ENCODE measurements at places on chromosomes 16 and 17.
A peak's percentile ranks its signal among the peaks of the same experiment; 100 is the strongest.

DNA sequence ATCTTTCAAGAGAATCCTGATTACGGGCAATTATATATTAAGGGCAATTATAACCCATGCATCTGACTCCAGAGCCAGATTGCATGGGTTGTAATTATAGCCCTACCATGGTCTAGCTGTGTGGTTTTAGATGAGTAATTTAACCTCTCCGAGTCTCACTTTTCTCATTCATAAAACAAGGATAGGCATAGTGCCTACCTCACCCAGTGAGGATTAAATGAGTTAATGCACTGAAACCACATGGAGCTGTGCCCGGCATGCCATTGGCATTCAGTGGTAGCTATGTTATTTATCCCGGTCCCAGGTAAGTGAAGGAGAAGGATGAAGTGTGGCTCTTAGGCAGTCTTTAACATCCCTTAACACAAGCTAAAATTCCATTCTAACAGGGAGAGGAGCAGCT, 6.3 kb downstream of the SNX20 start:
- DNase-seq, result peak; percentile 56

DNA sequence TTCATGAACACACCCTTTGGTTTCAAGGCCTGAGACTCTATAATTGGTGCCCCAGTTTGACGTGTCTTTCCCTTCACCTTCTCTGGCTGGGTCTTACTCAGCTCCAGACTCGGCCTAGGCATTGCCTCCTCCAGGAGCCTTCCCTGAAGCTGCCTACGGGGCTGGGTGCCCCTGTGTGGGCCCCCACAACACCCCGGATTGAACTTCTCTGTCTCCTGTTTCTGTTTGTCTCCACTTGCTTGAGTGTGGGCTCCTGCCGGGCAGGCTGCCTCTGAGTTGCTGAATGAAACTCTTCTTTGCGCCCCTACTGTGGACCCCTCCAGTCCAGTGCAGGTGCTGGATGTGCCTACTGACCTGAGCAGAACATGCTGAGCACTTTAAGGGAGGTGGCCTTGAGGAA, 2.3 kb upstream of the MPRIP start:
- DNase-seq, result no peak

GRCh38 chr17:71237903-71238538, 882.8 kb upstream of the SOX9 start:
- DNase-seq, result peak; percentile 87

- no peak for DNase-seq
These were observed 8.0 kb downstream of the MAP3K14 start for GRCh38 chr17:45308840-45309239.

DNA sequence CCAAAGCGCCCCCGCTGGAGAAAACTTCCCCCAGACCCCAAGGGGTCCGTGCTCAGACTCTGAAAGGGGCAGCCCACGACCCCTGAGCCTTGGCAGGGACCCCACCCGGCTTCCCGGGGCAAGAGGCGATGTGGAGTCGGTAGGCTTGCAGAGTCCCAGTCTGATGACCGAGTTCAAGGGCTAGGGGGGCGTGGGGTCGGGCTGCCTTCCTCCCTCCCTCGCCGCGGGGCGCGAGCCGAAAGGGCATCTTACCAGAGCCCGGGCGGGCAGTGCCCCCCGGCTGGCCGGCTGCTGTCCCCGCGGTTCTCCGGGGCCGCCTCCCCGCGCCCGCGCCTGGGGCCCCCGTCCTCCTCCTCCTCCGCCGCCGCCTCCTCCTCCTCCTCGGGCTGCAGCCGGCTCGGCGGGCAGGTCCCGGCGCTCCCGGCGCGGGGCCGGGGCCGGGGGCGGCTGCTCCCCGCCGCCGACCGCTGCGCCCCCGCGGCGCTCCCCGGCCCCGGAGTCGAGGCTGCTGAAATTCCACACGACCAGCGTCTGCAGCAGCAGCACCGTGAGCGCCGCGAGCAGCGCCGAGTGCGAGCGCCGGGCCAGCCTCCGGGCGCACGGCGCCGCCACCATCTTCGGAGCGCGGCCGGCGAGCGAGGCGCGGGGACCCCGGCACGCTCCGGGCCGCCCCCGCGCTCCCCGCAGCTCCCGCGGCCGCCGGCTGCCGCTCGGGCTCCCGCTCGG, 415 bp downstream of the XYLT1 start:
- no peak for DNase-seq

DNA sequence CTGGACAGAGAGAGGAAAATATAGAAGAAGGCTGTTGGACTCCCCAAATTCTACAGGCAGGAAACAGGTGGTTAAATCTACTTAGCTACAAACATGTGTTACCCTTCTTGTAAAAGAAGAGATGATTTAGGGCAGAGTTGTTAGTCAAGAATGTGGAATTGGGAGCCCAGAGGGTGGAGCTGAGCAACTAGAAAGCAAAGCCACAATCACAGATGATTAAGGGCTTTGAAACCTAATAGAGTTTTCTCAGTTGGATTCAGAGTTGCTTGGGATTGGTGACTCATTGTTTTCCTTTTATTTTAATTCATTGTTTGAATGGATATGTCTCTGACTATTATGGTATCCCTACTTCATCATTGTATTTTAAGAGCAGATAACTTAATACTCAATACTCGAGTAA, 6.2 kb downstream of the ACSM5 start:
- peak; percentile 10 for DNase-seq

GRCh38 chr17:72426948-72427760, 306.3 kb downstream of the SOX9 start:
- DNase-seq, result no peak

DNA sequence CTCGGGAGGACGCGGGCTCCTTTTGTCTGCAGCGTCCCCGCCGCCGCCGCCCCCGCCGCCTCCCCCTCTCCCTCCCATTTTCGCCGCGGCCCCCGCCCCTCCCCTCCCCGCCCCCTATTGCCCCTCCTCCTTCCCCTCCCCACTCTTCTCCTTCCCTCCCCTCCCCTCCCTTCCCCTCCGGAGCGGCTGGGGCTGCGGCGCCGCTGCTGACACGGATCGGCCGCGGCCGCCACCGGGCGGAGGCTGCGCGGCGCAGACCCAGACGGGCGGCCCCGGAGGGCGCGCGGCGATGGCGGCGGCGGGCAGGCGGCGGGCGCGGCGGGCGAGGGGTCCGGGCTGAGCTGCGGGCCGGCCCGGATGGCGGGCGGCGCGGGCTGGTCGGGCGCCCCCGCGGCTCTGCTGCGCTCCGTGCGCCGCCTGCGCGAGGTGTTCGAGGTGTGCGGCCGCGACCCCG, at the start of gene RAB11FIP4:
Gene RAB11FIP4 (plus strand): TSS at position 180 of the 454 bp plus-strand sequence. CDS start 178 bp downstream, at position 358.
- peak; percentile 8 for DNase-seq

GRCh38 chr16:67546761-67547422, 15.4 kb upstream of the CTCF start:
- DNase-seq, result peak; percentile 58

DNA sequence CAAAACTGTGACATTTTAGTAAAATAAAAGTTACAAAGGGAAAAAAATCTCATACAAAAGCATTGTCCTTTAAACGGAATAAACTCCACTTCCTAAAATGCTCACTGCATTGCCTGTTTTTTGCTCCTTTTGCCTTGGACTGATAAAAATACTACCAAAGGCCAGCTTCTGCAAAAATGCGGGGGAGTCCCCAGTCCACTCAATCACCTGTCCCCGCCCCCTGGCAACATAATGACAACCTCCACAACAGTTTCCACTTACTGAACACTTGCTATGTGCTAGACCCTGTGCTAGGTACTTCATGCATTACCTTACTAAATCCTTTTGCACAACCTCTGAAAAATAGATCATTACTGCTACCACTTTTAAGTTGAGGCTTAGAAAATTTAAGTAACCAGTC, 172.7 kb upstream of the CCL2 start:
- no peak for DNase-seq

GRCh38 chr16:85392756-85393673, 220.1 kb upstream of the GSE1 start:
- no peak for DNase-seq

GRCh38 chr17:62062302-62062701, 2.8 kb downstream of the MED13 start:
- DNase-seq, result no peak

DNA sequence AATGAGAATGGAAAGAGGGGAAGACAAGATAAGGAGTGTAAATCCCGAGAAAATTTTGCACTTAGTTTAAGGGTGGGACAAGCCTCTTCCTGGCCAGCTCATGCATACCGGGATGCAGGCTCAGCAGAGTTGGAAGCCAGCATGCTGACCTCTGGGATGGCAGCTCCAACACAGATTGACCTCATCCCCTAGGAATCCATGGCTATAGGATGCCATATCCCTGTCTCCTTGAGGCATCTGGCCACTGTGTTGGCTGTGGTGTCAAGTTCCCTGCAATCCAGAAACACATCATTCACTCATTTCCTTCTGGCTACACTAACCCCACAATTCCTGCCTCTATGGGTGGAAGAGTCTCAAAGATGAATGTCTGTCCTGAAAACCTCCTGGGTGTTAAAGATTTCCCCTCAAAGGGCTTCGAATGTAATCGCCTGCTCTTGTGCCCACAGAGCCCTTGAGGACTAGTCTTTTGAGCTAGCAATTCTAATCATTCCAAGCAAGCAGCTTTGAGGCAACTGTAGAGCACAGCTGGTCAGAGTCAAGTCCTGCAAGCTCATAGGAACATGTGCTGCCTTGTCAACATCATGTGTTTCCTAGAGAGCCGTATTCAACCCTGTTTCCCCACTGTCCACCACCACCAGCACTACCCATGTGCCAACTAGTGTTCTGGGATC, 141.4 kb downstream of the PMP22 start:
- DNase-seq, result peak; percentile 65

DNA sequence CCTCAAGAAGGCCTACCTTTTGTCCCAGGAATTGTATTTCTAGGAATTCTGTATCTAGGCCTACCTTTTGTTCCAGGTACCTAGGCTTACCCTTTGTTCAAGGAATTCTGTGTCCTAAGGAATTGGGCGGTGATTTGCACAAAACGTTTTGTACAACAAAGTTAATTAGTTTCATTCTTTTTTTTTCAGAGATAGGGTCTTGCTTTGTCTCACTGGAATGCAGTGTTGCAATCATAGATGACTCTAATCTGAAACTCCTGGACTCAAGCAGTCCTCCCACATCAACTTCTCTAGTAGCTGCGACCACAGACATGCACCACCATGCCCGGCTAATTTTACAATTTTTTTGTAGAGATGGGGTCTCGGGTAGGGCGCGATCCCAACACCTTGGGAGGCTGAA, 7.0 kb downstream of the CDR2L start:
- no peak for DNase-seq

- peak; percentile 86 for DNase-seq
These were observed 309.0 kb downstream of the CDH13 start for GRCh38 chr16:82935766-82936165.

GRCh38 chr17:28384281-28385036, 13.0 kb downstream of the SARM1 start:
- DNase-seq, result no peak

DNA sequence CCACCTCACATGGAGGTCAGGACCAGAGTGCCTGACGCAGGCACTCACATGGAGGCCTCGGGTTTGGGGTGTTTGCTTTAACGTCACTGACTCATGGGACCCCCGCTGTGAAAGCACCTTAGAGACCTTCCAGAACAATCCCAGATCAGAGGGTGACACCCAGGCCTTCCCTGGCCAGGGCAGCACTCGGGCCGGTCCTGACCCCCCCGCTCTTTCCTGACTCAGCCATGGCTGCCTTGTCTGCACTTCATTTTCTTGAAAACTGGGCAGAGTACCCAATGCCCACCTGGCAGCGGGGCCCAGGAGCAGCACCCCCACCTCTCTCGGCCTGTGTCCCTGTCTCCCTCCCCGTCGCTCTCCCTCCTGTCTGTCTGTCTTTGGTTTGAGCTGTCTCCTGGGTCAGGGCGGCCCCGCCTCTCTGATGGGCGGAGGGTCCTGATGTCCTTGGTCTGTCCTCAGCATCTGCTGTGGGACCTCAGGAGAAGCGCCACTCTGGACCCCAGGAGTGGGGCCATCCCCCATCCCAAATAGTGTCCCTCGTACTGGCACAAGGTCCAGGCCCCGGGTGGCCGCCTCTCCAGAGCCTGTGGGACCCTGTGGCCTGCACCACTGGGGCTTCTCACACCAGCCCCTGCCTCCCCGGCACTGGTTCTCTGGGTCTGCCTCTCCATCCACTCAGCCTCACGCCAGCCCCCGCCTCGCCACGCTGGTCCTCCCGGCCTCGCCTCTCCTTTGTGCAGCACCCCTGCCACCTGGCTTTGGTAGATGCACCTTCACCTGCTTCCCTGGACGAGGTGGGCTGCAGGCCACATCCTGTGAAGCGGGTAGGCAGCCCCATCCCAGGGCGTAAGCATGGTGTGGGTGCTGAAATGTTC, 55.9 kb upstream of the ZNF469 start:
- no peak for DNase-seq

DNA sequence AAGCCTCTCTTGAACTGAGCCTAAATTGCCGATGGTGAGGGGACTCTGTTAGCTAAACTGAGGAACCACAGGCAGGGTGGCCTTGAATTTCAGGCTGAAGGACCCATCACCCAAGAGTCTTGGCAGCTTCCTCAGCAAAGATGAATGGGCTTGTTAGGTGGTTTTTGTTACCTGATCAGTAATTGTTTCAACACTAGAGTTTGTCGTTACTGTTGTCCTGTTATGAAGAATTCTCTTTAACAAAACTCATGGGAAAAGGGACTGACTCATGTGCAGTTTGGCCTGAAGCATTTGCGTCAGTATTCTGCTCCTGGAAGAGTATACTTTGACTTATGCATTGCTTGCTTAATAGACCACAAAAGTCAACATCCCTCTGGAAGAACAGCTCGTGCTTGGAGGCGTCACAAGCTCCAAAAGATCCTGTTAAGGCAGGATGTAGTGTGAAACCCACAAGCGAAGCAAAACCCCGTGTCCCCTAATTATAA, 206.0 kb downstream of the IRX3 start:
- peak; percentile 96 for DNase-seq

DNA sequence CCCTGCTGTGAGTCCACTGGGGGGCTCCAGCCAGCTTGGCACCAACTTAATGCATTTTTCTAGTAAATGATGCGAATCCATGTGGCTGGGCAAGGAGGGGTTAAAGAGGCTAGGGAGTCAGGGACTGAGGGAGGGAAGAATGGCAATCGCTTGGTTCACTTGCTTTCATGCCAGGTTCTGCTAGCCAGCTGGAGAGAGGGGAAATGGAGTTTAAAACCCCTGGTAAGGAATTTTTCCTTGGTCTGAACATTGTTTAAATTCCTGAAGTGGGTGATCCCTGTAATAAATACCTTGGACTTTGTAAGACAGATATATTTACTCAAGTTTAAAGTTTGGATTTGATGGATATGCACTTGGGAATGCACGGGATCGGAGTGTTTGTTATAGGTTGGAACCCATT, 22.8 kb downstream of the ANKFN1 start:
- peak; percentile 9 for DNase-seq

DNA sequence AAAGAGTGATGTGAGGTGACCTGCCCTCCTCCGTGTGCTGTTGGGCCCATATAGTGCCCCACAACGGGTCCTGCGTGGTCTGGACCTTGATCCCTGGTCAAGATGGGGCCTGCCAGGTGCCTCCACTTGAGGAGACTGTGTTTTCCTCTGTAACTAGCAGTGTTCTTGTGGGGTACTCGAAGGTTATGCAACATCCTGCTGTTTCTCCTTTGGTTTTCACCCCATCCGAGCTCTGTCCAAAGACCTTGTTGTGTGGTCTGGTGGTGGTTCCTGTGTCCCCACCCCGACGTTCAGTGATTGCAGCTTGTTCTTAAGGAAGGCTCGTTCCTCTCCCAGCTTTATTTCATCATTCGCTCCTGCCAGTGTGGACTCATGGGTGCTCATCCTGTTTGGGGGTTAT, 38.7 kb upstream of the ZNF750 start:
- DNase-seq, result no peak

- peak; percentile 64 for DNase-seq
These were observed 2.7 kb downstream of the NUFIP2 start for GRCh38 chr17:29291163-29291752.

- no peak for DNase-seq
These were observed 11.3 kb upstream of the AXIN2 start for GRCh38 chr17:65572581-65573281.

Measured in RPMI7951 (cell line).